ENCODE measurements at places on chromosomes 7 and 10.

GRCh38 chr10:76036111-76036940, 604.9 kb downstream of the LRMDA start:
- DNase-seq: peak; percentile 80

DNA sequence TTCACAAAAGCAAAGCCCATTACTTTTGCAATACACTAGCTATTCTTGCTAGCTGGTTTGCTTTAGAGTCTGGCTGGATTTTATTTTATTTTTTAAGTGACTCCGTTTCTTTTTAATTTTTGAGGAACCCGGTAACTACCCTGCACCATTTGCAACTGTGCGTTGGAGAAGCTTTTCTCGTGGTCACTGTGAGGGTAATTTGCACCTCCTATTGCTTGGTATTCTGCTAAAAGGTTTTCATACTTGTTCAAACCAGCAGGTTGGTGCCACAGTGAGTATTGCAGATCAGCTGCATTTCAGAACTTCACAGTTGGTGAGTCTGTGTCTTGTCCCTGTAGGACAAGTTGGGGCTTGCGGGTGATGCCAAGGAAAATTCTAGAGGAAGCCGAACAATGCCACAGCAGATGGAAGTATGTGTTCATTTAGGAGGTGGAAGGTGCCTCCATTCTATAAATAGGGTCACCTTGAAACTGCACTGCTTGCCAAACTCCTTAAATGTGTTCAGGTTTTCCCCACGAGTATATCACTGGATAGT, 3.9 kb upstream of the NMT2 start:
- DNase-seq: no peak

GRCh38 chr7:18939771-18940592, 177.5 kb downstream of the TWIST1 start:
- DNase-seq: no peak

GRCh38 chr10:22723343-22723779, 9.0 kb upstream of the PIP4K2A start:
- peak; percentile 55 for DNase-seq

DNA sequence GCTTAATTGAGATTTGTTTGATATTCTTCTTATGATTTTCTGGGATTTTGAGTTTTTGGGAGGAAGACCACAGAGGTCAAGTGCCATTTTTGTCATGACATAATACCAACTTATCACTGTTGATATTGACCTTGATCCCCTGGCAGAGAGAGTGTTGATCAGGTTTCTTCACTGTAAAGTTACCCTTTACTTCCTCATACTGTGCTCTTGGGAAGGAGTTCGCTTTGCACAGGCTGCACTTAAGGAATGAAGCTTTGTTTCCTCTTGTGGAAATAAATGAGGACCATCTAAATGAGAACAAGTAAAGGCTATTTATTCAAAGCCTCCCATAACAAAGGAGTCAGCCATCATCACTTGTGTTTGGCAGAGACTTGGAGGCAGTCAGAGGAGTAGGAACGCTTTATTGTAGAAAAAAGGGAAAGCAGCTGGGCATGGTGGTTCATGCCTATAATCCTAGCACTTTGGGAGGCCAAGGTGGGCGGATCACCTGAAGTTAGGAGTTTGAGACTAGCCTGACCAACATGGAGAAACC, 16.1 kb downstream of the ST7 start:
- DNase-seq: no peak

DNA sequence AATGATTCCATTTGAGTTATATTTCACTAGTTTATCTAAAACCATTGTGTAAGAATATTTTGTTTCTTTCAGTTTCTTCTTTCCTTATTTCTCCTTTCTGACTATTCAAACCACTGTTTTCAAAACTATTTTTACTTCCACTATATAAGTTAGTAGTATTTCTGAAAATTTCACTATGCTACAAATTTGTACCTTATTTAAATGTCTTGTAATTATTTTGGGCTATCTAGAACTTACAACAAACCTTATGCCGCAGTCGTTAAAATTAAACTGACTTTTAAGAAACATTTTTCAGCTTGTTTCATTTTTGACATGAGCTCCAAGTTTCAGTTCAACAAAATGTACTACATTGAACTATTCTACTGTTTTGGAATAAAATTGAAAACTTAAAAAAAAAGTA, 1.8 kb downstream of the TFEC start:
- DNase-seq: no peak

- DNase-seq: no peak
Observed at GRCh38 chr10:63543576-63543962, 22.4 kb downstream of the REEP3 start.

DNA sequence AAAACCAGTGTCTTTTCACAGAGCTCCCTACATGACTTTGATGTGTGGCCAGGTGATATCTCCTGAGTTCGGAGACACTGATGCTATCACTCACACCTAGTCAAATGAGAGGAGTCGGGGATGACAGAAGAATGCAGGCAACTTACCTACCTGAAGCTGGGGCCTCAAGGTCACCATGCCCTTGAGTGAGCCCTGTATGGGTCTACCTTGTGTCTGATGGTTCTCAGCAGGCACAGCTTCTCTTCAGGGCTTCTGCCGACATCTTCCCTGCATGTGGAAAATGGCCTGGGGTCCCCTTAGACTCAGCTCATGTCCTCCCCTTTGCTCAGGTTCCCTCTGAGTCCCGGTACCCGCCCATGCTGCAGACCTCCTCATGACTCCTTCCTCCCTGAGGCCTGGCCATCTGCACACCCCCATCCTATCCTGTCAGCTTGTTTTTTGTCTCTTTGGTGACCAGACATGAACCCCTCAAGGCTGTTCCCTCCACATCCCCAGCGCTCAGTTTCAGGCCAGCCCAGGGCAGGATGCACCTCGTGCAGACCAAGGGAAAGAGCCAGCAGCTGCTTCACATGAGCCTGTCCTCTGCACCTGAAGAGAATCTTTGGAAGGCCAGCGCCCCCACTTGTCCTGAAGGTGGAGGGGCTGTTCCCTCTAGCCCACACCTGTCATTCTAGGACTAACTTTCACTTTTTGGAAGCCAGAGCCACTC, 74.6 kb upstream of the GDF10 start:
- no peak for DNase-seq

DNA sequence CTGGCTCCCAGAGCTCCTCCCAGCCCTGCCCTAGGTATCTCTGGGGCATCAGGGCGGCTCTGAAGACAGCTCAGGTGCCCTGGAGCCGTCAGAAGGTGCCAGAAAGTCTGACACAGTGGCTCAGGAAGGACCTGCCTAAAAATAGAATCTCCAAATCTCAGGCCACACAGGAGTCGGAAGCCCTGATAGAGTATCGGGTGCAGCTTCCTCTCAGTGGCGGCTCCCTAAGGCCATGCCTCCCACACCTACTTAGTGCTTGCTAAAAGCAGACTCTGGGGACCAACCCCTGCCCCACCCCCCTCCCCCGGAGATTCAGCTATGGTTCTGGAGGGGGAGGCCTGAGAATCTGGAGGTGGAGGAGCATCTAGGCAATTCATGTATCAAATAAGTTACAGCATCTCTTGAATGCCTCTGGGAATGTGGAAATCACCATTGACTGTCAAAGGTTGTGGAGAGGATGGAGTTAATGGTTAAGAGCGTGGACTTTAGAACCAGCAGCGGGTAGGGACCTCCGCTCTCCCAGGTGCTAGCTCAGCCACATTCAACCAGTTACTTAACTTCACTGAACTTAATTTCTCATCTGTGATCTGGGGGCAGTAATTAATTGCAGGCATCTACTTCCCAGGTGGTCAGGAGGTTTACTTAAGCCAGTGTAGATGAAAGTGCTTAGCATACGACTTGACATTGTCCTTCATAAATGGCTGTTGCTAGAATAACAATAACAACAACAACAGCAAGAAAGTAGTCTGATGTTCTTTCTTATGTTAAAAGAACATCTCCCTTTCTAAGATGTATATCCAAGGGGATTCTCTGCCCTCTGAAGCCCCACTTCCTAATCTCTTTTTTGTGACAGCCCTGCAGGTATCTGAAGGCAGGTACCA, 38.6 kb upstream of the MXI1 start:
- DNase-seq: no peak

DNA sequence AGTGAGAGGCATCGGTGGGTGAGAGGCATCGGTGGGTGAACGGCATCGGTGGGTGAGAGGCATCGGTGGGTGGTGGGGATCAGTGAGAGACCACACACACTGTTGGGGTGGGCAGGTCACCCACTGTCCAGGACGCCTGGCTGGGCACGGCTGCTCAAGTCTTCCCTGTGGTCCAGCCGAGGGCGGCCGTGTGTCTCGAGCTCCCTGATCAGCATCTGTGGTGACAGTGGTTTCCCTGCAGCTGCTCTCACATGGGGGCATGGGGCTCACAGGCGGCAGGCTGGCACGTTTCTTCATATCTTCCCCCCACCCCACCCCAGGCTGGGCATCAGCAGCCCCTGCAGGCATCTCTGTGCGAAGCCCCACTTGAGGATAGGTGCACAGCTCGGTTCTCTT, 78.2 kb downstream of the NKX6-2 start:
- DNase-seq: no peak

DNA sequence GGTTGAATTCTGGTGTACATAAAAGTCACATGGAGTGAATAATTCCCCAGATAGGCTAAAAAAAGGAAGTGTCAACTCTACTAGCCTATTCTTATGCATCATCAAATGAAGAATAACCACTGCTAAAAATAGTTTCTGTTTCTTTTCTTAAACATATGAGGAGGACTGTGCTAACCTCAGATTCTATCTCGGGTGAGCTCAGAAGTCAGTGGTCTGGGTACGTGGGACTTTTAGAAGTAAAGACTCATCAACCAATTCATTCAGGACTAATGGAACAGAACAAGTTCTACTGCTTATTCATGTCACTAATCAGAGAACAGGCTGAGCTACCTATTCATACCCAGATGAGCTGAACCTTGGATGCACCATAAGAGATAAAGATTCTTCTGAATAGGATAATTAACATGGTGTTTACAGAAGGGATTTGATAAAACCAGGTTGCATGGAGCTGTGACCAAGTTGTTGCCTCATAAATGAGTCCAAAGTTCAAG, 9.5 kb upstream of the ASAH2 start:
- peak; percentile 9 for DNase-seq

DNA sequence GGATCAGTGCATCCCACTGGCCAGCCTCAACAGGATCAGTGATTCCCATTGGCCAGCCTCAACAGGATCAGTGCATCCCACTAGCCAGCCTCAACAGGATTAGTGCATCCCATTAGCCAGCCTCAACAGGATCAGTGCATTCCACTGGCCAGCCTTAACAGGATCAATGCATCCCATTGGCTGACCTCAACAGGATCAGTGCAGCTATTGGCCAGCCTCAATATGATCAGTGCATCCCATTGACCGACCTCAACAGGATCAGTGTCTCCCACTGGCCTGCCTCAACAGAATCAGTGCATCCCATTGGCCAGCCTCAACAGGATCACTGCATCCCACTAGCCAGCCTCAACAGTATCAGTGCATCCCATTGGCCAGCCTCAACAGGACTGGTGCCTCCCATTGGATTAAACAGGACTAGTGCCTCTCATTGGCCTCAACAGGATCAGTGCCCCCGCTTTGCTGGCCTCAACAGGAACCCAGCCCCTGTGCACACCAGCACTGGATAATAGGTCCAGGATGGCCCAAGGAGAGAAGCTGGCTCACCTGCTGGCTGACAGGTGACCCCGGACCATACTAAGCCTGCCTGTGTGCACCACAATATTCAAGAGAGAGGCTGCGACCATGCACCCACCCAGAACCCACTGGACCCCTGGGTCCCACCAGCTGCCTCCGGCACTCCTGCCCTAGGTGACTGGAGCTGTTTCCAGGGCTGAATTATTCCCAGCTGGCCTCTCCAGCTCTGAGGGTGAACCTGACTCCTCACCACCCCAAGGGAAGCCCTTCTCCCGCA, 59.9 kb downstream of the PDGFA start:
- no peak for DNase-seq

DNA sequence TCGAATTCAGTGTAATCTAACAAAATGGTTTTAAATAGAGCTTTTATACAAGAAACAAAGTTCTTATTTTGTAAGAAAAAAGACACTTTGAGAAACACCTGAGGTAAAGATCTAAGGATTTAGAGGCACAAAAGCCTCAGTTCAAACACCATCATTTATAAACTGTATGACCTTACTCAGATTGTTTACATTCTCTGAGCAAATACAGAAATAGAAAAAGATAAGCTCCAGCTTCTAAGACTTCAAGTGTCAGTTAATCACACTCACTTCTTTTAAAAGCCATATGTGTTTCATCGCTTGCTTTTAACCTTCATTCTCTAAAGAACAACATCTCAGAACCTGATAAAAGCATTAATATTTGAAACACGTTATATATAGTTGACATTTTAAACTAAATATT, 27.9 kb downstream of the CADPS2 start:
- no peak for DNase-seq

GRCh38 chr10:78981257-78981969, 87.4 kb upstream of the ZMIZ1 start:
- no peak for DNase-seq

- peak; percentile 73 for DNase-seq
Observed at GRCh38 chr7:46630031-46630430, 709.0 kb upstream of the IGFBP3 start.

DNA sequence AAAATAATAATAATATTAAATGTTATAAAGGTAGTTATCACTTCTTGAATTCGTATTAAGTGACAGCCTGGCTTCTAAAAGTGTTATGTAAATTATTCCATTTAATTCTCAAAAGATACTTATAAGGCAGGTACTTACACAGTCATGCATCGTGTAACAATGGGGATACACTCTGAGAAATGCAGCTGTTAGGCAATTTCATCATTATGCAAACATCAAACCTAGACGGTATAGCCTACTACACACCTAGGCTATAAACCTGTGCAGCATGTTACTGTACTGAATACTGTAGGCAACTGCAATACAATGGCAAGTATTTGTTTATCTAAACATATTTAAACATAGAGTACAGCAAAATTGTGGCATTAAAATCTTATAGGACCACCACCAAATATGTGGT, 1.5 kb downstream of the IFIT1 start:
- no peak for DNase-seq
